ENCODE measurements at places on chromosomes 11 and 22.

DNA sequence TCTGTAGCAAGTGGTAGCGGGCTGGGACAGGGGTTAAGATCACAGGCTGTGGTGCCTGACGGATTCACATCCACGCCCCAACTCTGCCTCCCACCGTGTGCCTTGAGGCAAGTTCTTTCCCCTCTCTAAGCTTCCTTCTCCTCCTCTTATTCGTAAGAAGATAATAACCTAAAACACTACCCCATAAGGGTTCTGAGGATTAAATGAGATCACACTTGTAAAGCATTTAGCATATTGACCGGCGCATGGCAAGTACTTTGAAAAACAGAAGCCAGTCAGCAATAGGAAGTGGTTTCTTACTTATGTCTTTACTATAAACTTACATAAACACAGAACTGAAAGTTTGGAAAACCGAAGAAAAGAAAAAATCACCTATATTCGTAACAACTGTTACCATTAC is 15.5 kb upstream of the LMO2 start:
- DNase-seq = no peak

- no peak for DNase-seq
Observed at GRCh38 chr11:27124514-27125264, 84.1 kb downstream of the BBOX1 start.

GRCh38 chr22:24969560-24970301 is 17.2 kb downstream of the KIAA1671 start:
- DNase-seq = no peak

- no peak for DNase-seq
Observed at GRCh38 chr22:21673534-21674321, 7.9 kb downstream of the PPIL2 start.

DNA sequence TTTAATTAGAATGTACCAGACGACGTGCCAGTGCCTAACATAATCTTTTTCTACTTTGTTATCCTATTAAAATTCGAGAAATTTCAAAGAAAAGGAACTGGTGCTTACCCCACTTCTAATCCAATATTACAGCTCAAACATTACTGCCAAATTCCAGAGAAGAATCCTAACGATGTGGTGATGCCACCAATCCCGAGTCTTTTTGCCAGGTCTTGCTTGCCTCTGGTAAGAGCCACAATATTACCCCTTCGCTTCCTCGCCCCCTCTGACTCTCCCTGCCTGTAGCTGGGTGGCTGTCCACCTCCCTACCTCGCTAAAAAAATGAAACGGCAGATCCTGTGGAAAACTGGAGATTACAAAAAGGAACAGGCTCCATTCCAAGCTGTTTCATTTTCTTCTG is 49.4 kb upstream of the TBCEL start:
- DNase-seq = no peak

- no peak for DNase-seq
Observed at GRCh38 chr11:44033411-44033850, 14.3 kb upstream of the ACCSL start.

DNA sequence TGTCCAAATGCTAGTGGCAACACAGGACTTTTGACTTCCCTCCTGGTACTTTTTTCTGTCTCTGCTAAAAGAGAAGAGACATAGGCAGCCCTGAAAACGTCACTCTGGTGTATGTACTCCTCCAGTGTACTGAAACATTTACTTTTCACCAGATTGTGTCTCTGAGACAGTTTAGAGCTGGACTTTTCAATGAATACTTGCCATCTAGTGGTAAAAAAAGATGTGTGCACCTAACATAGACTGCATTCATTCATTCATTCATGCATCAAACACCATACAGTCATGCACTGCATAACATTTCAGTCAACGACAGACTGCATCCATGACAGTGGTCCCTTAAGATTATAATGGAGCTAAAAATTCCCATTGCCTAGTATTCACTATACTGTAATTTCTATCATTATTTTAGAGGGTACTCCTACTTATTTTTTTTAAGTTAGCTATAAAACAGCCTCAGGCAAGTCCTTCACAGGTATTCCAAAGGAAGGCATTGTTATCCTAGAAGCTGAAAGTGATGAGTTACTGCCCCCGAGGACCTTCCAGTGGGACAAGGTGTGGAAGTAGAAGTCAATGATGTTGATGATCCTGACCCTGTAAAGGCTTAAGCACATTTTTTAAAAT is 186.2 kb downstream of the SPON1 start:
- DNase-seq = no peak

DNA sequence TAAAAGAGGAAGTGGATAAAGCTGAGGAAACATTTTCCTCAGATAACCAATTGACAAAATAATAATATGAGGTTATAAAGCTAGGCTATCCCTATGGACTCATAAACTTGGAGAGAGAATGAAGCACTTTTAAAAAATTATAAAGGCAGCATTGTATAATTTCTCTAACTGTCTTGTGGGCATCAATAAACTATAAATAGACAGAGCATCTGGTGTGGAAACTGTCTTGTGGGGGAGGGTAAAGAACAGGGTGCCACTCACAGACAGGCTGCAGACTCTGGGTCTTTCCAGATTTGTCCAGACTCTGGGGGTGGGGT is 333.5 kb downstream of the BUD13 start:
- no peak for DNase-seq

GRCh38 chr22:20405931-20406685 is 12.2 kb downstream of the ZNF74 start:
- DNase-seq = no peak

DNA sequence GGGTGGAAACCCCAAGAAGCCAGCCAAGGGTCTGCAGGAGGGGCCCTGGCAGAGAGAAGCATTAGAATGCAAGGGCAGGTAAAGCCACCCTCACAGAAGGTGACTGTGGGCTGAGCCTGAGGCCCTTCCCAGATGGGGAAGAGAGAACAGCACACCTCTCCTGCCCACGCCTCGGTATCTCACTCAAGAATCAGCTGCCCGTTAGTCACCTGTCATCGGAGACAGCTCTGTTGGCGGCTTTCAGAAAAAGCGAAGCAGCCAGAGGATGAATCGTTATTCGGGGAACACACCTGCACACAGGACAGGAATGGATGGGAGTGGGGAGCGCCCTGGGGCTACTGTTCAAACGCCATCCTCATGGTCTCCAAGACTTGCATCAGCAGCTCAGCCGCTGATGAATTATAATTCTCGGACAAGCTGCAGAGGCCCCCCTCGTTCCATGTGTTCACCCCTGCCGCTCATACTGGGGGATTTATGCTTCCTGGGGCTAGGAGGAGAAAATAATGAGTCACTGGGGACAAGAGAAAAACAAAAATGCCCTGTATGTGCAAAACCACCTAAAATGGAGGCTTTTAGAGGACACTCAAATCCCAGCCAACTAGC is 21.6 kb upstream of the TMA7B start:
- DNase-seq = no peak

Data from effector memory CD4-positive, alpha-beta T cell (primary cell).